ENCODE measurements at places on chromosomes 4 and X.

GRCh38 chr4:184156163-184156920 is 61.3 kb downstream of the ENPP6 start:
- no peak for DNase-seq

DNA sequence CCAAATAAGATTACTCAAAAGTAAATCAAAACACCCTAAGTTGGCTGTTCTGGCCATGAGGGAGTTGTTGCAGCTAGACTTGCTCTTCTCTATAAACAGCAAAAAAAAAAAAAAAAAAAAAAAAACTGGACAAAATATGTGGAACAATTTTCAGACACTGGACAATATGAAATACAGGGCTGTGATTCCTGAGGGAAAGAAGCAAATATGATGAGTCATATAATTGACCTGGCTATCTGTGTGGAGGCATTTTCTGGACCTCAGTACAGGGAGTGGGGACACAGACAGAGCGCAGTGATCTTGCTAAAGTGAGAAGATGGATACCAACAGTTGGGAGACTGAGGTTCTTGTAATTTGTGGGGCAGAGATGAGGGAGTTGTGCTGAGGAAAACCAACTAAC is 192.0 kb upstream of the HAND2 start:
- no peak for DNase-seq

DNA sequence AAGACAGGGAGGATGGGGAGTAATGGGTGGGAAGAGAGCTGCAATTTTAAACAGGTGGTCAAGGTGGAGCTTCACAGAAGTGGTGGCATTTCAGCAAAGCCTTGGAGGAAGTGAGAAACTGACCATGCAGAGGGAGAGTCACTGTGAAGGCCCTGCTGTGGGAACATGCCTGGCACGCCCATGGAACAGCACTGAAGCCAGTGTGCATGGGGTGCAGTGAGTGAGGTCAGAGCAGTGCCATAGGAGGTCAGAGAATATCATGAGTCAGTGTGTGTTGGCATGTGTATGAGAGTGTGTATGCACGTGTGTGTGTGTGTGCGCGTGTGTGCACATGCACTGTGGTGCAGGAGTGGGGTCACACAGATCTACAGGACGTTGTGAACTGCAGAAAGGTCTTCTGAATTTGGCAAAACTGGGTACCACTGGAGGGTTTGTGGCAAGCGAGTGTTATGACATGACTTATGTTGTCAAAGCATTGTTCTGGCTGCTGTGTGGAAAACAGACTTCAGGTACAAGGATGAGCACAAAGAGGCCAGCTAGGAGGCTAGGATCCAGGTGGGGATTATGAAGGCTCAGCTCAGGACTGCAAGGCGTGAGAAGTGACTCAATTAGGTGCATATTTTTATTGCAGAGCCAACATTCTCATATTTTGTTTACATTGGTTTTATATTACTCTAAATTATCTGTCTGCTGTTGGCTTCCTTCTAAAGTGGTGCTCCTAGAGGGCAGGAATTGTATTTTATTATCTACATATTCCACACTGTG is 34.0 kb downstream of the ZNF827 start:
- DNase-seq = no peak

GRCh38 chr4:98444371-98444770 is 183.2 kb downstream of the RAP1GDS1 start:
- no peak for DNase-seq

DNA sequence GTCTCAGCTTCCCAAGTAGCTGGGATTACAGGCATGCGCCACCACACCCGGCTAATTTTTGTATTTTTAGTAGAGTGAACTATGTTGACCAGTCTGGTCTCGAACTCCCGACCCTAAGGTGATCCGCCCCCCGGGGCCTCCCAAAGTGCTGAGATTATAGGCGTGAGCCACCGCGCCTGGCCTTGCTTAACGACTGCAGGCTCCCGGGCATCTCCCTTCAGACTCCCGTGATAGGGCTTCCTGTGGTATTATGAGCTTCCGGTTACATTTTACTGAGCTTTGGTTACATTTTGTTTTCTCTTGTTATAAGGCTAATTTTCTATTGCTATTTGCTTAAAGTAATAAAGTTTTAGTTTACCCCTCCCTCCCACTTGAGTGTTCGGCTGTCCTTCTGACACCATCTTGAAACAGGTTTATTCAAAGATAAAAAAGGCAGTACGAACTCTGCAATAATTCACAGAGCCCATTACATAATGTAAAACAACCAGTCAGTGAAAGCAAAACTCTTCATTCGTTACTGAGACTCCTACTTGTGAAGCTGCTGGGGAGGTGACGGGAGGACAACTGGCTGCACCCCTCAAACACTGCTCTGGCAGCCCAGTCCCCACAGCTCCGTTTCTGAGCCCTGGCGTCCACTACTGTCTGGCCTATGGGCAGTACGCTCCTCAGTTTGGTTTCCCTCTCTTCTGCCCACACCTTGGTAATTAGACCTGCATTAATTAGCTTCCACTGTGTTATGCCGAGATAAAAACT is 795.7 kb upstream of the SLIT2 start:
- DNase-seq = no peak

GRCh38 chrX:140141444-140142029 is 176.2 kb upstream of the CXorf66 start:
- peak; percentile 30 for DNase-seq

- DNase-seq = no peak
Measured at GRCh38 chrX:129641469-129641868, 13.3 kb downstream of the APLN start.

DNA sequence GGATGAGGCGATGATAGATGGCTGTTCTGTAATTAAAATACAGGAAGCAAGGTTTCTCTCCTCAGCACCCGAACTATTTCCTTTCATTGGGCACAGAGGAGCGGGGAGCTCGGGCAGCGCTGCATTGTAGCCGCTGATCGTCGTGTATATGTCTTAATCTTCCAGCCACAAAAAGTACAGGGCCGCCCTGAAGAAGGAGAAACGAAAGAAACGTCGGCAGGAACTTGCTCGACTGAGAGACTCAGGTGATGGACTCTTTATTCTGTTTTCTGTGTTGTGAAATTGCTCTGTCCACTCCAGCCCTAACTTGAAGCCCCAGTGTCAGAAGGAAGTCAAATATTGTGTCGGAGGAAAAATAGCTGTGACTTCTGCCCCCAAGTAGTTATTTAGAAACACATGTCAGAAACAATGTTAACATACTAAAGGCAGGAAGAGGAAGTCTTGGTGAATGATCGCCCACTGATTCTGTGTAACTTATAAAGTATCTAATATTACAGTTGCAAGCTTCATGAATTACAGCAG is 546 bp downstream of the ZRSR2 start:
- peak; percentile 63 for DNase-seq

- DNase-seq = no peak
Measured at GRCh38 chr4:76447393-76447851, 12.4 kb downstream of the SHROOM3 start.

- DNase-seq = no peak
Measured at GRCh38 chr4:1047106-1047975, 35.9 kb downstream of the FGFRL1 start.

DNA sequence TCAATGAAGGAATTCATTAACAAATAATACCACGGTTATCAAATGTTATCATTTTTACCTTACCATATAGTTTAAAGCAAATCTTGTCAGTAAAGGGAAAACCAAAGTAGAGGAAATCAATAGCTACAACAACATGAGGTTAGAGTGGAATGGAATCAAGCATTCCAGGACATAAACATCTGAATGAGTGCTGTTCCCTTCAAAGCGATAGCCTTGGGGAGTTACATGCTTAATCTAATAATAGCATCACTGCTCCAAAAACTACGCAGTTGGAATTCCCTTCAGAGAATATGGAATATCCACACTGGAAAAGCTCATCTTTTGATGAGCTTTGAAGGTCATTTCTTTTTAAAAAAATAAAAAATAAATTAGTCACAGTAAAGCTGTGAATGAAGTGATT is 31.2 kb downstream of the PDE5A start:
- DNase-seq = no peak

DNA sequence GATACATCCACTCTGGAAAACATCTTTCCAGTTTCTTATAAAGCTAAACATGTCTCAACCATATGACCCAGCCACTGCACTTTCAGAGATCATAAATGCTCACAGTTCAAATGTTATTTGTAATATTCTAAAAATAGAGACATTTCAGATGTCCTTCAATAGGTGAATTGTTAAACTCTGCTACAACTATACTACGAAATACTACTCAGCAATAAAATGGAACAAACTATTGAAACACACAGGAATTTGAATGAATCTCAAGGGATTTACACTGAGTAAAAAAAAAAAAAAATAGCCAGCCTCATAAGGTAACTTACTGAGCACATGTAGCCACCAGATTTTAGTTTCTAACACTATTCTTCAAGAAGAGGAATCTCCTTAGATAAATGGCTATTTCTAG is 253.9 kb downstream of the PCDH18 start:
- DNase-seq = no peak

- DNase-seq = peak; percentile 89
Measured at GRCh38 chr4:26217961-26218676, 102.7 kb upstream of the RBPJ start.

DNA sequence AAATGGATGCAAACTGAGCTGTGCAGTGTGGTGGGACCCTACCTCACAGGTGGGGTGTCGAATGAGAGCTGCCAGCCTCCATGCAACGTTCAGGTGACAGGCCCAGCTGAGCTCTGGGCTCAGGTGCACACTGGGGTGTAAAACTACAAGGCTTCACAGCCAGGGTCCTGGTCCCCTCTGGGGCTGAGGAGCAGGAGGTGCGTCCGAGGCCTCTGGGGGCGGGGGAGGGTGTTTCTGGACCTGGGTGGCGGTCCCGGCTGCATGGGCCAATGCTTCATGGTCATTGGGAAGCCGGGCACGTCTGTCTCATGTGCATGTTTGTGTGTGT is 26.5 kb upstream of the SORCS2 start:
- no peak for DNase-seq

DNA sequence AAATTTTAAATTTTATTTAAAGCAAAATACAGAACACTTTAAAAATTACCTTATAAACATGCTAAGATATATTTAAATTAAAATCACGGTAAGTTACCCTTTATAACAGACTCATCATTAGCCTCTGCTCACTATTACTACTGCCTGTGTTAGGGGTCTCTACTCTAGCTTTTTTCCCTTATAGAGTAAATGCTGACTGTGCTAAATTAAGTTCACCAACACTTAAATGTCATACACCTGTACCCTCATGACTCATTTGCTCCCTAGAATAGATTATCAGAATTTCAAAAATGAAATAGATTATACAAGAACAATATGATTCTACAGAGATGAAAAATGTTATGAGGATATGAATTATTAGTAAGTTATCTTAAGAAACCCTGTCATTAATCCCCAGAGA is 131.1 kb upstream of the INPP4B start:
- no peak for DNase-seq
